ENCODE measurements at places on chromosomes 3 and 15.

- no peak for DNase-seq
These were observed 81.6 kb downstream of the CDIN1 start for GRCh38 chr15:36661042-36661441.

DNA sequence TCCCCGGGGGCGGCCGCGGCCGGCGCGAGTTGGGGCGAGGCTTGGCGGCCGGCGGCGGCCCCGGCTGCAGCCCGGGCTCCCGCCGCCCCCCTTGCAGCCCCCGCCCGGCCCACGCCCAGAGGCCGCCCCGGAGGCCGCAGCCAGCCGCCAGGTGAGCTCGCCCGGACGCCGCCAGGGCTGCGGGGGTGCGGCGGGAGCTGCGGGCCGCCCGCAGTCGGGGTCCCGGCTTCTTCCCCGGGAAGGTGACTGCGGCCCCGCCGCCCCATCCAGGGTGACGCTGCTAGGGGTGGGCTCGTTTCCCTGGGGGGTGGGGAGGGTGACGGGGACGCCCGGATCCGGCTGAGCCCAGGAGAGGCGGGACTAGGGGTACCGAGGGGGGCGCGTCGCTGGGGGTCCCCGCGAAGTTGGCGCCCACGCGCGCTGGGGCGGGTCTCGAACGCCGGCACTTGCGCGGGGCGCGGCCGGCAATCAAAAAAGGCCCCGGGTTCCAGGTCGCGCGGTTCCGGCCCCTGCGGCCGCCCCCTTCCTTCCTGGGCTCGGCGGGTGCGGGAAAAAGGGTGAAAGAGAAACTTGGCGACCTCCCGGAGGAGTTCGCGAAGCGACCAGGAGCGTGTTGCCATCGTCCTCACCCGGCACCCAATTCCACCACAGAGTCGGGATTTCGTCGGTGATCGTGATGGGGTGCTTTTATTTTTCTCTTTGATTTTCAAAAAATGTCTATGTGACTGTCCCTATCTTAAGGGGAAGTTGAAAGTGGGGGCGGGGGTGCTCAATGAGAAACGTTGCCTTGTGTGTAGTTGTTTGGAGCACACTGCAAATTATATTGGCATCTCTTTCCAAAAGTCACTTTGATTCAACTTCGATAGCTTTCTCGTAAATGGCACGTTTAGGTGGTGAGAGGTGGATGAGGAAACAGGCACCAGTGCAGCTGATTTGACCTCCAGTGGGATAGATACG, 619 bp downstream of the ATXN7 start:
- peak; percentile 16 for DNase-seq

DNA sequence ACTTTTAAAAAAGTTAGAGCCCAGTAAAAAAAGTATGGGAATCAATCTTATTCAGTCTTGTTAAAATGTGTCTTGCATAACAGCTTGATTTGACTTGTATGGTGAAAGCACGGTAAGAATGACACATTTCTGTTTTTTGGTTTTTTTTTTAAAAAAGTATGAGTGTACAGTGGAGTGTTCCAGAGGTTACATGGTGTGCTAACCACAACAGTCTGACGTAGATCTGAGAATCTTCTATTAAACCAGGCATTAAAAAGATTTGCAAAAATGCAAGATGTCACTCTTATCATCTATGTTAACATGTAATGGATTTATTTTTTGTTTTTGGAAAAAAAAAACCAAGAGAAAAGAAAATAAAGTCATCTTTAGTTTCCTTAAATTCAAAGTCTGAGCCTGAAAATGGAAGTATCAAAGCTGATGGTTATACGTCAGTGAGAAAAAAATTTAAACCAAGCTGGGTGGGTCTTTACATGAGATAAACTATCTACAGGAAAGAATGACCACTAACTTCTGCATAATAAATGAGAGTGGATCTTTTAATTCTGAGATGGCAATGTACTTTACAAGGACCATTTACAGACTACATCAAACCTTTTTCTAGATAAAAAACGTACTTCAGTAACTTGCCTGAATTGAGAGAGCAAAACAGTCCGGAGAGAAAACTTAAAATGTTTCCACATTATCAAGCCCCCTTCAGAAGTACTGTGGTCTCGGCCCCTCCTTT, 1.6 kb downstream of the GABPB1 start:
- DNase-seq: no peak

DNA sequence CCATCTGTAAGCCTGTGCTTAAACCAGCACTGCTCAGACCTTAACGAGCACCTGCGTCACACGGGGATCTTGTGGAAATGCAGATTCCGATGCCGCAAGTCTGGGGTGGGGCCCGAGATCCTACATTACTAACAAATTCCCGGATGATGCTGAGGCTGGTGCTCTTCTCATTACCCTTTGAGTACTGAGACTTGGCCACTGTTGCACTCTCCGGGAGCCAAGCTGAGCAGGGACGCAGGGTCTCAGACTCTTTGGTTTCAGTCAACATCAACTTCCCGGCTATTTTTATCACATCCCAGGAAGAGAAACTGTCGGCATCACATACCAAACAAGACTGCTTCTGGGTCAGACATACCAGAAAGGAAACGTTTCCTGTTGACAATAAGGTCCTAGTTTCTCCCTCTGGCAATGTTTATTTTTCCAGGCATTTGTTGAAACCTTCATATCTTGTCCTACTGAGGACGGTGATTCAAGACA, 276.6 kb downstream of the SHQ1 start:
- no peak for DNase-seq

DNA sequence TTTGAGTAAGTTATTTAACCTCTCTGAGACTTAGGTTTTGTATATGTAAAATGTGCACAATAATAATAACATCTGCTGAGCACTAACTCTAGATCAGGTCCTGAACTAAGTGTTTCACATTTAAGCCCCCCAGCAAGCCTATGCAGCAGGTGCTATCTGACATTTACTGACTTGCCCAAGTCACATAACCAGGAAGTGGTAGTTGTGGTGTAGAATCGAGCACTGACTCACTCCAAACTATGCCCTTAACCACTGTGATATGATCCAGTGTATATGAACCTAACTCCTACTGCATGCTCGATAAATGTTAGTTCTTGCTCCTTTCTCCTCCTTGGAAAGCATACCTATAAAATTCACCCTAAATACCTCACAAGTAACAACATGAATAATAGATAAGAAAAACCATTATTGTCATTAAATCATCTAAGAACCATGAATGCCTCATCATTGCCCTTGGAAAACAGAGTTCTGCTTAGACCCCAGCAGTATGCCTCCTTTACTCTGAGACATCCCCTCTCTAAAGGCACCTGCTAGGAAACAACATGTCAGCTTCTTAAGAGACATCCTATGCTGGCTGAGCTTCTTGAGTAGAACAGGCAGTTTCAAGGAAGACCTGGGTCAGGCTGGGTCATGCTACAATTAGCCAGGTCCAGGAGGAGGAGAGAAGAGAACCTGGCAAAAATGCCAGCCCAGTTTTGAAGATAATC, 3.0 kb upstream of the SHC4 start:
- no peak for DNase-seq

GRCh38 chr15:37586011-37586583, 348.3 kb upstream of the TMCO5A start:
- DNase-seq: no peak

DNA sequence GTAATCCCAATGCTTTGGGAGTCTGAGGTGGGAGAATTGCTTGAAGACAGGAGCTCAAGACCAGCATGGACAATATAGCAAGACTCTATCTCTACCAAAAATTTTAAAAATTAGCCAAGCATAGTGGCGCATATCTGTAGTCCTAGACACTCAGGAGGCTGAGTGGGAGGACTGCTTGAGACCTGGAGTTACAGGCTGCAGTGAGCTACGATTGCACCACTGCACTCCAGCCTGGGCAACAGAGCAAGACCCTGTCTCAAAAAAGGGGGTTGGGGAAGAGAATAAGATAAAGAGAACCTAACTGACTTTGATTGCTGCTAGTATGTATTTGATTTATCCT, 755 bp downstream of the CD200R1 start:
- DNase-seq: no peak

GRCh38 chr3:98952404-98952803, 50.9 kb upstream of the DCBLD2 start:
- DNase-seq: no peak

DNA sequence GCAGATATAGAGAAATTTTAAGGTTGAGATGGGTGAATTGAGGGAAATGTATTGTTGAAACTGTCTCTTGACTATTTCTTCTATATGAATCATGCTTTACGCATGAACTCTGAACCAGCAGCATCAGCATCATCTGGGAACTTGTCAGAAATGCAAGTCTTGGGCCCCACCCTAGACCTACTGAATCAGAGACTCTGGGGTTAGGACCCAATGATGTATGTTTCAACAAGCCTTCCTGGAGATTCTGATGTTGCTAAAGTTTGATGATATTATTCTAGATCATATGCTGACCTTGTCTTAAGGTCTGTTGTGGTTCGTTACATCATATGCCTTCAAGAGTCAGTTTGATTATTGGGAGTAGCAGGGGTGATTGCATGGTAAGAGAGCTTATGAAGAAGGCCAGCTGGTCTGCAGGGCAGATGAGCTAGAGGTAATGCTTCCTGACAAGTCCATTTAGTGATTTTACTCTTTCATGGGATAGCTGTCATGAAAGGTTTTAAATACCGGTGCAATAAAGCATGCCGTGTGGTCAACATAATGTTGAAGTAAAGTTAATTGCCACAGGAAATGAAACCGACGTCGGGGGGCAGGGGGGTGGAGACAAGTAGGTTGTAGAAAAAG, 152.4 kb upstream of the MRPL3 start:
- no peak for DNase-seq

DNA sequence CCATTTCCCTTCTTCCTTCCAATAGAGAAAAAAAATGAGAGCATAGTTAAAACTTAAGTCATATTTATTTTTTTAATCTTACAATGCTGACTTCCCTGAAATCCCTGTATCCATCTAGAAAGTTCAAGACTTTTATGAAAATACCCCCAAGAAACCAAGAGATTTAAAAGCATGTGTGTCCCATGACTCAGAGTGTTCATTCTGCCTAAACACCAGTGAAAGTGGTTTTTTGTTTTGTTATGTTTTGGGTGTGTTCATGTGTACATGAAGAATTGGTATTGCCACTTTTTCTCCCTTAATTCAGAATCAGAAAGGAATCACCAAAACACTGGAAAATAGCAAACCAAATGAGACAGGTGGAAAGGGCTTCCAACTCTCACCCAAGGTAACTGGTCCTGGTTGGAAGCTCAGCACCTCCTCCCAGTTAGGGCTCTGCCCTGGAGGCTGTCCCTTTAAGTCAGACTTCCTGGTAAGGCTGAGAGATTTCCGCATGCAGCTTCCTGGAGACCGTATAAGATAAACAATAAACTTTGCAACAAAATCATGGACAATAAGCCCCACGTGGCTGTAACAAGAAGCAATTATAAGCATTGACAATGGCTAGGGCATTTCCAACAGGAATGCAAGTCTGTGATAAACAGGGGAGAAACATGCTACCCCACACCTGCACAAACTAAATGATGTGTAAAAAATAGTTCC, 121.9 kb upstream of the ARHGEF3 start:
- peak; percentile 29 for DNase-seq

GRCh38 chr3:14923476-14923875, 23.9 kb upstream of the NR2C2 start:
- DNase-seq: no peak

DNA sequence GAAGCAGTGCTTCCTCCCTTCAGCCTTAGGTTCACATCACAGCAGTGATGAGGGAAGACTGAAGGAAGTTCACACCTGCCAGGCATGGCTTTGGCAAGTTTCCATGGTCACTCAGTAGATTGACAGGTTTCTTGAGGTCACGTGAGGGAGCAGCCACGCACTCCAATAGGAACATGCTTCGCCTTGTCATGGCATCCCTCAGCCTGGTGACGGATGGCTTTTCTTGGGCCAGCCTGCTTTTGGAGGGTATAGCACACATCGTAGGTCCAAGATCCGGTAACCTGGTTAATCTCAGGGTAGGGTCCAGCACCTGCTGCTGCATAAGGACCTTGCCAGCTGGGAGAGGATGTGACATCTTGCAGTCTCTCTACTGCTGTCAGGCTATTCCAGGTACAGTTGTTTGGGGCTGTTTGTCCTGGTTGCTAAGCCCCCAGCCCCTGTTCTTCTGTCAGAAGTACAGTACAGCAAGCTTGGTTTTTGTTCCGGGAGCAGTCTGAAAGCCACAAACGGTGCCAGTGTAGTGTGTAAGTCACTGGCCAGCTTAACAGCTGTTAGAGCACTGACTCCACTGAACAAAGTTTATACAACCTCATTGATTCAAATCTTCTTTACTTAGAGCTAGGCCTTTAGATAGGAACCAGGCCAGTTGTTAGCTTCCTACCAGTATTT, 42.3 kb downstream of the PSMD6 start:
- no peak for DNase-seq

GRCh38 chr15:52663536-52664294, 15.5 kb downstream of the ATOSA start:
- DNase-seq: no peak

DNA sequence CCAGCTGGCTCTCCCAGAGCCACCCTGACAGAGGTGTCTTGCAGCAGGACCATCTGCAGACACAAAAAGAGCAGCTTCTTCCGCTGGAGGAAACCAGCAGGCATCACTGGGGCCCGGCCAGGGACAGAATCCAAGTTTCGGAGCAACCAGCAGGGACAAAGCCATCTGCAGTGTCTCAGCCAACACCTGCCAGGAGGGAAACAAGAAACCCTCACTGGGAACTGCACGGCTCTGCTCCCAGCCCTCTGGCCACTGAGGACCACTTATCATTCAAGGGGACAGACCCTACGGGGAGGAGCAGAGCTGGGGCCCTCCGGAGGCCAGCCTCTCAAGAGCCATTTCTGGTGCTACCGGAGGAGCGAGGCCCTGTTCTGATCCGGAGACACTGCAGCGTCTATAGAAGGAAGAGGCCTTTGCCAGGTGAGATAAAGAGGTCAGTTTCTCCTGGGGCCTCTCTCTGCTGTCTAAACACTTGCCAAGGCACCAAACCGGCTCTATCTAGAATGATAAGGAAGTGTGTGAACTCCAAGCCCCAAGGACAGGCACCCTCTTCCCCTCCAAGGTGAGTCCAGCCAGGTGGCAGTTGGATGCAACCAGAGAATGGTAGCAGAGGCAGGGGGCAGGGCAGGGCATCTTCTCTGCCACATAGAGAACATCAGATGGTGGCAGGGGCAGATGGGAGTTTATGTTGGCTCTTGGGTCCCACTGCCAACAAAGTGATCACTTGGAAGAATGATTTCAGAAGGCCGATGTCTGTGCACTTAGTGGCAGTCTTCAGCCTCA, 89.0 kb downstream of the CHSY1 start:
- DNase-seq: no peak

DNA sequence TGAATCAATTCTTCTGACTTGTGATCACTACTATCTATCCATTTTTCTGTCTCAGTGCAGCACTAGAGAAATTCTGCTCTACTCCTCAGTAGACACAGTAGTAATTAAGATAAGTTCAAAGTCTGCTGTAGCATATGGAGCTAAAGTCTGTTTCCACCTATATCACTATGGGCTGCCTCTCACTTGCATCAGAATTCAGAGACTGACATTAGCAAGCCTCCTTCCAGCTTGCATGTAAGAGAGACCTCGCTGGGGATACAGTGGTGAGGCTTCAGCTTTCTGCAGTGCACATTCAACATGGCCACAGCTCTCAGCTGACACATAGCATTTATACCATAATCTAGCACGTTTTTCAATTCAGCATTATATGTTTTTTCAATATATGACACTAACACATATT, 217.0 kb downstream of the PLOD2 start:
- DNase-seq: no peak

Data from activated T-helper 1 cell treated with Interleukin-2 at 50 U/mL for 16 hours (primary cell).